CD4-positive, alpha-beta T cell treated with Interleukin-4 for 1 hour (primary cell): ENCODE measurements at places on chromosomes 5 and 9.

DNA sequence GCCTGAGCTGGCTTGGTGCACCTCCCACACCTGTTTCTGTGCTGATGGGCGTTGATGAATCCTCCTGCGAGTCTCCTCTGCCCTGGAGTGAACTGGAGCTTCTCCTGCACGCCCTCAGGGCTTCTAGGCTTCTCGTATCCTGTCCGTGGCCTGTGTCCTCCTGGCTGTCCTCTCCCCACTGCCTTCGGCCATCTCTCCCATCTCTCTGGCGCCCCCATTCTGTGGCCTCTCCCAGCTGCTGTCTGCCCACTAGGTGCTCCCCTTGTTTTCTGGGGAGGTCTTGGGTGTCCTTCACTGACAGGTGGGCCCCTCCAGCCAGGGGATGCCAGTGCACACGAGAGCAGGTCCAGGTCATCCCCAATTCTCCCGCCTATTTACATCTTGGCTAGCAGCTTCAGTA lies 28.8 kb downstream of the AHRR start:
- DNase-seq = no peak

DNA sequence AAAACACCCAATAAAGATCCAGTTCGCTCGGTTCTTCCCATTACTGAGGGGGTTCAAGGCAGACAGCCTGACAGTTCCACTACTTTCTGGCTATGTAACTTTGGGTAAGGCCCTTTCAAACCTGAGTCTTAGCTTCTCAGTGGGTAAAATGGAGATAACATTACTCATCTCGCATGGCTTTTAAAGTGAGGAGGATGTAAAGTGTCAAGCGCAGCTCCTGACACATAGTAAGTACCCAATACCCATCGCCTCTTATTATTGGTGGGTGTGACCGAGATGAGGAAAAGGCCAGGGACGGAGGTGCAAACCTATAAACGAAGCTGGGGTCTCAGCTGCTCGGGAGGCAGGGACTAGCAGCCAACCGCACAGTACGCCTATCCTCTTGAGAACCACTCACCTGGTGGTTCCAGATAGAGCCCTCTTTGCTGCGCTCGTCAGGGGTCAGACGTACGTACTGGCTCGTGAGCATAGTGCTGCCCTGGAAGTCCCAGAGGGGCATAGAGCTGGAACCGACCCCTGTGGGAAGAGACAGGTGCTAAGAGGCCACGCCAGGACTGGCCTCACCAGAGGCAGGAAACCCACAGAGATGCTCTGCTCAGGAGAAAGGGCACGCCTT lies 584 bp downstream of the LMAN2 start:
- DNase-seq = no peak

- DNase-seq = no peak
Measured at GRCh38 chr9:14692470-14693250, 572 bp downstream of the ZDHHC21 start.

- DNase-seq = no peak
Measured at GRCh38 chr5:166772770-166773169, 1518.7 kb upstream of the WWC1 start.

GRCh38 chr9:71634752-71635151 lies 133.6 kb downstream of the CEMIP2 start:
- DNase-seq = no peak

DNA sequence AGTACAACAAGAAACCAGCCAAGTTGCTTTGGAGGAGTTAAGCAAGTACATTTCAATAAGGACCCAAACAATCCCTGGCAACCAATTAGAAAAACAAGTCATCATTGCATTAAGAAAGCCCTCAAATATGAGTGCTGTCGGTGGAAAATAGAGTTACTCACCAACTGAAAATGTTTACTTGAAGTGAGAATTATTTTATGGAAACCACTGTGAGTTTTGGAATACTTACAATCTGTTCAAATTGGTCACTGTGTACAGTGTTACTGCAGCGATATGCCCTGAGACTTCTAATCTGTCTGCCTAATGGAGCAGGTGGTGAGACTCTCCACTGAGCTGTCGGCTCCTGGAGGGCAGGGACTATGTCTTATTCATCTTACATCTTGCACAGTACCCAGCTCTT lies 1073.2 kb upstream of the DMAC1 start:
- DNase-seq = no peak
